ENCODE measurements at places on chromosomes 3 and 15.

- no peak for DNase-seq
Observed at GRCh38 chr3:41175365-41175764, 23.9 kb upstream of the CTNNB1 start.

DNA sequence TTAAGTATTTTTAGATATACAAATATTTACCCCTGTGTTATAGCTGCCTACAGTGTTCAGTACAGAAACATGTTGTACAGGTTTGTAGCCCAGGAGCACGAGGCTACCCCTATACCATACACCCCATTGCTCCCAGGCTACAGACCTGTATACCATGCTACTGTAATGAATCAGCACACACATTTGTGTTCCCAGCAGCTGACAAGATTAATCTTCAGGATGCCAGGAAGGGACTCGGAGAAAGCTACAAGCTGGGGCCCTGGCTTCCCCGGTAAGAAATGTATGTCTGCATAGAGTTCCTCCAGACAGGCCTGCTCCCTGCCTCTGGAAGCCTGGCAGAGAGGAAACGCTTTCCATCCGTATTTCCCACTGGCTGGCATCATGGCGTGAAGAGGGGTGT lies 136.5 kb downstream of the XXYLT1 start:
- no peak for DNase-seq

- no peak for DNase-seq
Observed at GRCh38 chr3:168738527-168739325, 643.0 kb upstream of the GOLIM4 start.

DNA sequence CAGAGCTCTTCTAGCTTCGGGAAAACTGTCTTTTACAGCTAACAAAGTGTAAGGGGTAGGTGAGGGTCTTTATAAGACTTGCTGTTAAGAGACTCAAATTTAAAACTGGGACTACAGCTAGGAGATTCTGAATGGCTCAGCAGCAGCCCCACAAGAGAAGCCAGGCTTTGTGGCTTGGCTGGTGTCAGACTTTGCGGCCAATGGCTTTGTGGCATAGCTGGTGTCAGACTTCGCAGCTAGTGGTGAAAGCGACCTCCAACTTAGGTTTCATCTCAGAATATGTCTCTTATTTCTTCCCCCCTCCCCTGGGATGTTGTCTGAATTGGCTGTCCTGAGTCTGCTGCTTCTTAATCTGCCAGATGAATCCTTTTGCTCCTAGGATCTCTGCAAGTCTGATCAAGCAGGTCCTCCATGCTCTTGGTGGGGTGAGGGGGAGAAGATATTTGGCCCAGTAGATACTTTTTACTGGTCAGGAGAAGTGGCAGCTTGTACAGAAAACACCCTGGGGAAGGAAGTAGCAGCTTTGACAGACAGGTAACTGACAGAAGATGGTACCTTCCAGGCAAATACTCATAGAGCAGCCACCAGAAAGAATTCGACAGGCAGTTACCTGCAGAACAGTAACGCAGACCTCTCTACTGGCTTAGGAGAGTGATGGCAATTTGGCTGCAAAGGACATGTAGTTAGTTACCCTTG lies 8.4 kb downstream of the BOC start:
- no peak for DNase-seq

GRCh38 chr15:61227950-61228936 lies 859 bp downstream of the RORA start:
- no peak for DNase-seq

- DNase-seq, result no peak
Observed at GRCh38 chr3:194884649-194885315, 199.1 kb downstream of the FAM43A start.

GRCh38 chr3:183513046-183513706 lies 42.3 kb downstream of the KLHL6 start:
- DNase-seq, result peak; percentile 38

GRCh38 chr15:41017066-41017735 lies 63.9 kb downstream of the CHAC1 start:
- DNase-seq, result no peak

DNA sequence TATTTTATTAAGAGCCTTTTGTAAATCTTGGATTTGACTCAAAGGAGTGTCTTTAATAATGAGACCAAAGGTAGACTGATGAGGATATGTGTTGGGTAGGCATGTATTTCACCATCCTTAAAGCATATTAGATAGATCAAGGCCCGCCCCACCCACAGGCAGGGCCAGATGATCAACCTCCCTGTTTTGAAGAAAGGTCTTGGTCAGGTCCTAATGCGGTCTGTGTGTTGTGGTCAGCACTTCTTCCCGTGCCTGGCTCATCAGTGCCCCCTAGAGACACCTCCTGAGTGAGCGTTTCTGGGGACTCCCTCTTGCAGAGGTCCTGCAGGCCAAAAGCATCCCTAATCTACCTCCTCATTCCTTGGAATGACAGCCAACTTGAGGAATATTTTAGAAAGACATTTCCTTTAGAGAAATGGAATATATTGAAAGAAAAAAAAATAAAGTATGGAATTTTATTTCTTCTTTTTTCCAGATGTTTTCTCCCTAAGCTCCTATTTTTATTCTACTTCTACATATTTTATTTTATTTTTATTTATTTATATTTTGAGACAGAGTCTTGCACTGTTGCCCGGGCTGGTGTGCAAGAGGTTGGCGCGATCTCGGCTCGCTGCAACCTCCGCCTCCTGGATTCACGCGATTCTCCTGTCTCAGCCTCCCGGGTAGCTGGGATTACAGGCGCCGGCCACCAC lies 6.0 kb downstream of the TM4SF4 start:
- DNase-seq, result no peak

DNA sequence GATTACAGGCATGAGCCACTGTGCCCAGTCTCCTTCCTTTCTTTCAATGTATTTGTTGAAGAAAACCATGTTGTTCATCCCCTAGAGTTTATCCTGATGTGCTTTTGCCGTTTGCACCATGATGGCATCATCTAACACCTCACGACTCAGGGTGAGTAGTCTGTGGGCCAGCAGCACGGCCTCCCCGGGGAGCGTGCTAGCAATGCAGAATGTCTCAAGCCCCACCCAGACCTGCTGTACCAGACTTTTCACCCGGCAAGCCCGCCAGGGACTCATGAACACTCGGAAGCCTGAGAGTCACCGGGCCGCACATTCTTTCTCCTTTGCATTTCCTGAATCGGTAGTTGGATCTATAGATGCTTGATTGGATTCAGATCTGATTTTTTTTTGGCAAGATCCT lies 64.6 kb downstream of the RPN1 start:
- no peak for DNase-seq

- no peak for DNase-seq
Observed at GRCh38 chr15:101052031-101052620, 133.0 kb downstream of the LRRK1 start.

GRCh38 chr3:55143336-55143735 lies 215.5 kb upstream of the LRTM1 start:
- no peak for DNase-seq

DNA sequence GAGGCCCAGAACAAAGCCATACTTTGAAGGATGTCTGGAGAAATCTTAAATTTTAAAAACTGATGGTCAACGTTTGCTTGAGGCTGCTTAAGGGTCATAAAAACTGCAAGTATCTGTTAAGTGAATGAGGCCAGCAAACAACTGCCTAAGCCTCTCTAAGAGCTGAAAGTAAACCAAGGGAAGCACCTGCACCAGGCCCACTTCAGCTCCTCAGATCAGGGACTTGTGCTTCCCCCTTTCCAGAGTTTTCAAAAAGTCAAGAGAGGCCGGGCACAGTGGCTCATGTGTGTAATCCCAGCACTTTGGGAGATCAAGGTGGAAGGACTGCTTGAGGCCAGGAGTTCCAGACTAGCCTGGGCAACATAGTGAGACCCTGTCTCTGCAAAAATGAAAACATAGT lies 9.1 kb downstream of the FBXL22 start:
- no peak for DNase-seq

DNA sequence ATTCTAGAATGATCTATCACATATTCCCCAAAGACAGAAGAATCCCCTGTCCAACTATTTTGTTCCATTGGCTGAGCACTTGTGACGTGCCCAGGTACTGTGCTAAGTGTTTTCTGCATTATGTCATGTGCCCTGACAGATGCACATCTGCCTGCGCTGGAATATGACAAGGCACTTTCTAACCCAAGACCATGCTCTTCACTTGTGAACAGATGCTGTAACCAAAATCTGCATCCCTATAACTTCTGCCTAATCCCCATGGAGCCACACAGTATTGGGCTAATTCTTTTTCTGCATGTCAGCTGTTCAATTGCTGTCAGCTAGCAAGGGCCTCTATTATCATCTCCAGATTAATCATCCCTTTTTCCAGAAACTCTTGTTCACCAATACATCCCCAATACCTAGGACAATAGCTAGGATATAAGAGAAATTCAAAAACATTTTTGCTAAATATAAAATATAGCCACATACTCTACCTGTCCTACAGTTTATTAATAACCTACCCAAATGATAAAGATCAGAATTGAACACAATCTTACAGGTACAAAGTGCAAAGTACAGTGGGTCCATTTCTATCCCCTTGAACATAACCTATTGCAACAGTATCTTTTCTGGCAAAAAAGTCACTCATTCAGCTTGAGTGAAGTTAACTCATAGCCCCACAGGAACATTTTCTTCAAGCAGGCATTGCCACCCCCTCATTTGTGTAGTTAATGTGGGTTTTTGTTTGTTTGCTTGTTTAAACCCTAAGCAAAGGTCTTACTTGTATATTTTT lies 109.4 kb upstream of the LRRN1 start:
- no peak for DNase-seq

DNA sequence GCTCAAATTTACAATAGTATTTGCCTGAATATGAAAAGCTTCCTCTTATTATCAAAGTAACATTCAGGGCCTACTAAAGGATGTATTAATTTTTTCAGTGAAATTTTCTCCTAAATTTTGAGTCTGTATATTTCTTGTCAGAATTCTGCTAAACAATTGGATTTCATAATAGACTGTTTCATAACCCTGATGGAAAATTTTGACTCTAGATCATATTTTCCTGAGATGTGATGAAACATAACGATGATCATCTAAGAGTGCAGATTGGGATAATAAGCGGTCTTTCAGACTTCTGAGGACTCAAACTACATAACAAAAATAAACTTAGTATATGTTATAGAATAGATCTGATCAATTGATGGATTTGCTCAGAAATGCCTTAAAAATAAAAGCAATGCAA lies 574.5 kb upstream of the TBL1XR1 start:
- no peak for DNase-seq

DNA sequence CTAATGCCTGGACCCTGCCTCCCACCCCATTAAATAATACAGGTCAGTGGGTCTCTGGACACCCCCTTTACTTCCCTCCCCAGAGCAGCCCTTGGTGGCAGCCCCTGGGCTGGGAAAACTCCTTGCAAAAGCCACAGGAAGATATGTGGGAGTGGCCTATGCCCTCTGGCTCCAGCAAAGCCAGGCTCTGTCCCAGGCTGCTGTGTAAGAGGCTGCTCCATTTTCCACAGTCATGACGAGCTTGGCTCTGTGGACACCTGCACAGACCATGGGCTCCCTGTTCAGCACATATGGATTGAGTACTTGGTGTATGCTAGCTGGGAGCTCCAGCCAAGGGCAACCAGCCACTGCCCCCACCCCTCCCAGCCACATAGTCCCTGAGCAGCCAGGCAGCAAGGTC lies 13.0 kb downstream of the CACNA2D2 start:
- no peak for DNase-seq

- DNase-seq, result no peak
Observed at GRCh38 chr15:33086500-33087121, 107.9 kb downstream of the FMN1 start.

- DNase-seq, result no peak
Observed at GRCh38 chr3:9897408-9898372, 5.0 kb upstream of the IL17RE start.

DNA sequence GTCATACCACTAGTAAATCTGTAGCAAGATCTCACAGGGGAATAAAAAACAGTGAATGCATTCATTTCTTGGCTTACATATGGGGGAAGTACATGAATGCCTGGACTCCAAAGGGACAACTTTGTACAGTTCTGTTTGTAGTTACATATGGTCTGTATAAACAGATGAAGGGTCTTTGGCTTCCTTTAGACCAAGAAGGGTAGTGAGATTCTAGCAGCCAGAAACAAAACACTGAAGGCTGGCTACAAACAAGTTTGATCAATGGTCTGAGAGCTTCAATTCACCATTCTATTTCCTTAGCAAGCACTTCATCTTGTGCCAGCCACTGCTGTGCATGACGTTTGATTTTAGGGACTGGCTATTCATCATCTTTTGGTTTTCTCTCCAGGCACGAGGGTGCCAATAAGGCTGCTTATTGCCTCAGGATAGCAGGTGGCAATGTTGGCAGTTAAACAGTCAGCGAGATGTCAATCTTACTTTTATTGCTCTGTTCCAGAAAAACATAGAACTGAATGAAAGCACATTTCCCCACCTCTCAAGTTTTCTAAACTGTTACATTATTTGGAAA lies 313.7 kb upstream of the COL8A1 start:
- no peak for DNase-seq

- no peak for DNase-seq
Observed at GRCh38 chr3:66038726-66039589, at the start of gene MAGI1. Gene MAGI1, minus strand, starts transcription at chr3:66038918. Its CDS starts 610 bp downstream, at chr3:66038308.

DNA sequence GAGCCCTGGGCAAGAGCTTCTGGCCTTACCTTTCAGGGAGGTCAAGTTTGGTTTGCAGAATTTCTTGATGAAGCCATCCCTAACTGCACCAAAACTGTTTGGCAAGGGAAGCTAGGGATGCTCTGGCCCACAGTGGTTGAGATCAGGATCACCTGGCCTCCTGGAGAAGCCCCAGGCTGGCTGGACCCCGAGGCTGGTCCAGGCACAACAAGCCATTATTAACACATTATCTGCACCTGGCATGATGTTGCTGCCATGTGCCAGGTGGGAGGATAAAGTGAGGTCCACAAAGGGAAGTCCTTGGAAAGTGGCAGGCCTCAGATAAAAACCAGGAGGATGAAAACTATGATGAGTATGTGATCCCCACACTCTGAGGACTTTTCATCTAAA lies 35.9 kb upstream of the DUSP7 start:
- DNase-seq, result no peak

DNA sequence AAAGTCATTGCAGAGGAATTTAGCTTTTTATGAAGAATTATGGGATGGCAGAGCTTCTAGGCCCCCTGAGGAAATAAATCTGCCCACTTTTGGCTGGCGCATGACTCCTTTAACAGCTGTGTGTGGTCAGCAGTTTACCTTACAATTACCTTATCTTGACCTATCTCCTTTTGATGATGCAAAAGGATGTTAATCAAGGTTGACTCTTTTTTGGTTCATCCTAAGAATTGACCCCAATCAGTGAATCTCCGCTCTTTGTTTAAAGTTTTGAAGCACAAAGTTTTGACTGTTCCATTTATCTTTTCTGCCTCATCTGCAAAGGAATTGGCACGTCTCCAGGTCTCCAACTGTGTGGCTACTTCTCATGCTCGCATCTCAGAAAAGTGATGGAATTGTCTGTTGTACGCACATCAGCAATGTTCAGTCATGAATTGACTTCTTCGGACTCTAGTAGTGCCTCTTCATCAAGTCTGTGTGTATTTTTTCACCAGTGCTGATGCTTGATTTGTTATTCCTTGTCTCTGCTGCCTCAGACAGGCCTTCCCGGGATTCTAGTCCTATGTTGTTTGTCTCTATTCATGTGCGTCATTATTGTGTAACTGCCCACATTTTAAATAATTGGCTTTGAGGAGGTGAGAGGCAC lies 196.2 kb upstream of the CFAP20DC start:
- no peak for DNase-seq

- DNase-seq, result no peak
Observed at GRCh38 chr3:115388166-115388565, 235.1 kb upstream of the GAP43 start.

- no peak for DNase-seq
Observed at GRCh38 chr3:120636795-120637401, 40.8 kb downstream of the NDUFB4 start.

Measured in stimulated activated CD8-positive, alpha-beta memory T cell treated with anti-CD3 and anti-CD28 coated beads, Interleukin-12 subunit alpha, Interleukin-12 subunit beta, amount 100 ng/mL, for 1 hour (primary cell).